Amygdala (tissue), 56 donors: ENCODE measurements at places on chromosomes 1 and 21.

- no peak for DNase-seq
Observed at GRCh38 chr21:33546086-33546485, 3.2 kb downstream of the SON start.

DNA sequence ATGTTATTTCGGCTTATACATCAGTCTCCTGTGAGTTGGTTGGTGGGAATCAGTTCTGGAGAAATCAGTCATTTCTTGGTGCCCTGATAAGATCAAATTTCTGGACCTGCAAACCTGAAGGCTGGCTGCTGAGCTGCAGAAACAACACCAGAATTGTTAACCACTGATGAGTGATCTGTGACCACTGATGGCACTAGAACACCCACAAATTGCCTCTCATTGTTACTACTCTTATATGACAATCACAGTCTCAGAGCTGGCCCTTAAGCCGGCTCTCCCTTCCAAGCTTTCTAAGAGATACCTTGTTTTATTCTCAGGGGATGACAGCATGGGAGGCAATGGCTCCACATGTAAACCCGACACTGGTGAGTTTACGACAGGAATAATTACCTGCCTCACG lies 1.9 kb downstream of the C1orf162 start:
- DNase-seq: no peak

GRCh38 chr1:79040424-79041082 lies 34.0 kb upstream of the ADGRL4 start:
- DNase-seq: no peak

GRCh38 chr1:24936684-24937083 lies 6.6 kb upstream of the RUNX3 start:
- DNase-seq: no peak

DNA sequence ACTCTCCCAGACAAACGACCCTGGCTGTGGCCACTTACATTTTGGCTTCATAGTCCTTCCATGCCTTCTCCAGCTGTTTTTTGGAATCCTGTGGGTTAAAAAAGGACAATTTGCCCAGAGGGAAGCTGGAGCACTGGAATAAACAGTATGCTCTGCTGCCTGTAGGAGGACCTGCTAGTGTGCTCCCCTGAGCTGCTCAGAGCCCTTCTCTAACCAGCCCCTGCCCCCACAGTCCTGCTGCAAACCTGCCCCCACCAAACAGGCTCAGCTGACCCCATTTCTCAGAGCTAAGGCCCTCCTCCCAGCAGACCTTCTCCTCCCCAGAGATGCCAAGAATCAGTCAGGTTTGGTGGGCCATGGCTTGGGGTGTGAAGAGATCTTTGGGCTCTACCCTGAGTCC lies 26.9 kb upstream of the TCEA3 start:
- no peak for DNase-seq

DNA sequence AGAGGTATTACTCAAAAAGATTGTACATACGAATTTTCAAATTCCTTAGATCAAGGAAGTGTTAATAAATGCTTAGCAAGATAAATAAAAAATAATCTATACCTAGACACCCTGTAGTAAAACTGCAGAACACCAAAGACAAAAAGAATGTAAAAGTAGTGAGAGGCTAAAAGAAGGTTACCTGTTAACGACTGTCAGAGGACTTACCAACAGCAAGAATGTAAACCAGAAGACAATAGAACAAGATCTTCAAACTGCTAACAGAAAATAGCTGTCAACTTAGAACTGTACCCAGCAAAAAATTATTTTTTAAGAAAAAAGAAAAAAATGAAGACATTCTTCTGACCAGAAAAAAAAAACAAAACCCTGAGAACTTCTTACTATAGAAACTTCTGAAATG lies 51.2 kb downstream of the CD2 start:
- DNase-seq: no peak

DNA sequence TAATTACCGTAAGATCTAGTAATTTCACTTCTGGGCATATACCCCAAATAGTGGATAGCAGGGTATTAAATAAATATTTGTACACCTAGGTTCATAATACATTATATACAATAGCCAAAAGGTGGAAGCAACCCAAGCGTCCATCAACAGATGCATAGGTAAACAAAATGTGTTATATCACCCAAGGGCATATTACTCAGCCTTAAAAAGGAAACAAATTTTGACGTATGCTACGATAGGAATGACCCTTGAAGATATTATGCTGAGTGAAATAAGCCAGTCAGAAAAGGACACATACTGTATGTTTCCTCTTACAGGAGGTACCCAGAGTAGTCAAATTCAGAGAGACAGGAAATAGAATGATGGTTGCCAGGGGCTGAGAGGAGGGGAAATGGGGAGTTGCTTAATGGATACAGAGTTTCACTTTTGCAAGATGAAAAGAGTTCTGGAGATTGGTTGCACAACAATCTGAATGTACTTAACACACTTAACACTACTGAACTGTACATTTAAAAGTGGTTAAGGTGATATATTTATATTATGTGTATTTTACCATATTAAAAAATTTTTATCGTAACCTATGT lies 36.6 kb upstream of the KCTD3 start:
- DNase-seq: no peak

- DNase-seq: no peak
Observed at GRCh38 chr1:77940921-77941570, 37.8 kb downstream of the FUBP1 start.

GRCh38 chr1:975896-976683 lies 5.8 kb downstream of the PERM1 start:
- DNase-seq: no peak

DNA sequence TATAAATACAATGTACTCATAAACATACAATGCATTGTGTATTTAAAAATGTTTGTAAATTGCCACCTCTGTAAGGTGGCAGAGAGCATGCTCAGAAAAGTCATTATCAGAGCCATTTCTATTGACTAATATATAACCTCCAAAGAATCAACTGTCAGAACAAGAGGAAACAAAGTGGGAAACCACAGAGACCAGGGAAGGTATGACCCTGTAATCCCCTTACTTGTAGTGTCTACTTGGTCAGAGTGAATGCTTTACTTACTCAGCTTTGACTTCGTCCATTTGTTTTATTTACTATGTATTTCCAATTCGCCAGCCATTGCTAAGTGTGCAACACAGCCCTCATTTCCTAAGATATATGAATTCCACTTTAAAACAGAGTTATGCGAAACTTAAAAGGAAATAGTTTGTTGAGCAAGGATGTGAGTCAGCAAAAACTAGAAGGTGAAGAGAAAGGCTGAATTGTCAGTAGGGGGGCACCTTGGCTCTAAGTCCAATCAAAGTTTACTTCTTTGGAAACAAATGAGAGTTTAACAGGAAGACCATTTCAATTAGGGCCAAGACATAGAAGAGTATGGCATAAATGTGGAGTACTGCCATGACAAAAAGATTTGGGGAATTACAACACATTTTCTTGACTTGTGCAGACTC lies 671.7 kb upstream of the PTBP2 start:
- DNase-seq: no peak

DNA sequence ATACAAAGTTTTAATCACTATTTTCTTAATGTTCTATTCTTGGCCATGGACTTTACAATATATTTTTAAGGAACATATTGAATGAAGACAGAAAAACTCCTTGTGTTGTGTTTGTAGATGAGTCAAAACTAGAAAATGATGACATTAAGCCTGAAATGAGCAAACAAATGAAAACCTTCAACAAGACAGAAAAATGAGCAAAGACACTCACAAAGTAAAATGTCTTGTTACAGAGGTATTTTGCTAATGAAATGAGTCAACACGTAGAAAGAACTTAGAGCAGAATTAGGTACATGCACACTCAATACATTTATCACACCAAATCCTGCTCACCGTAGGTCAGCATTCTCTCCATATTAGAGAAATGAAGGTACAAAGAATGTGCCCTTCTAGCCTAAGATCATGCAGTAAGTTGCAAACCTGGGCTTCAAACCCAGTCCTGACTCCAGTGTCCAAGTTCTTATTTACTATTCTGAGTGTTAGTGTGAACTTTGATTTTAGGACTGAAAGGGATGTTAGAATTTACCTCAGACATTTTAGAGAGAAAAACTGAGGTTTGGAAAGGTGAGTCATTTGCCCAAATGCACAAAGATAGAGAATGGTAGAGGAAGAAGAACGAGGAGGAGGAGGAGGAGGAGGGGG lies 133.9 kb upstream of the SGIP1 start:
- no peak for DNase-seq

- no peak for DNase-seq
Observed at GRCh38 chr1:23643736-23644554, 47.7 kb upstream of the RPL11 start.

GRCh38 chr21:14312871-14313270 lies 70.1 kb downstream of the HSPA13 start:
- DNase-seq: no peak

DNA sequence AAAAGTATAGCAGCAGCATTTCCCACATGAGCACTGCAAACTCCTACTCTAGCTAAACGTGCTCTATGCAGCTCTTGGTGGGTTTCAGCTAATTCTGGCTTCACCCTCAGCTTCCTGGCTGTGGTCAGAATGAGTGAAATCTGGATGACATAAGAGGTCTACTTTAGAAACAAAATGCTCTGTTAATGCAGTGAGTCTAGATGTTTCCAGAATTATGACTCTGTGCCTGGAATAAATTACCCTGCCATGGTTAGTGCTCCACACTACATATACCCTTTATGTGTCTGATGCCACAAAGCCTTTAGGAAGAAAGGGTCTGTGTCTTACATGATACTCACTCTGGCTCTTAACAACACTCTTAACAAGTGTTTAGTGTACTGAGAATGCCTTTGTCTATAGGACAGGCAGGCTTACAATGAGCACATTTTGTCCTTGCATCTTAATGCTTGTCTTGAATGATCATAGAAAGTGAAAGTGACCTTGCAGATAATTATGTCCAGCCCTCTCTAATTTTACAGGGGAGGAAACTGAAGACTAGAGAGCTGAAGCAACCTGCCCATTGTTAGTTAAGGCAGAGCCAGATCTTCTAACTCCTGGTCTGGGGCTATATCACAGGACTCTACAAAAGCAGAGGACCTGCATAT lies 9.2 kb downstream of the S100A10 start:
- DNase-seq: no peak

DNA sequence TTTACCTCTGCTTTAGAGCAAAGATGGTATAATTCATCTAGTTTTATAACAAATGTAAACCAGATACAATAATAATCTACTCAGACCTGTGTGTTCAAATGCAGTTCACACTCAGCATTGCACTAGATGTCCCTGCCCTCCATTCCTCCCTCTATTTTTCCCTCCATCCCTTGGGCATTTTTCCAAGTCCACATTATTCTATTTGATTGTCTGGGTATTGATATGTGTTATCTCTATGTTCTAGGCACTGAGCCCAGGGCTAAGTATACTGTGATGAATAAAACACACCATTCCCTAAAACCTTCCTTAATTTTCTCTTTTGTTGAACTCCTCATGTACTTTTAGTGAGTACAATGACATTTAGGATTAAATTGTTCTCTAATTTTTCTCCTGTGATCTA lies 66.2 kb upstream of the HMCN1 start:
- DNase-seq: no peak
